Endothelial cell of umbilical vein (primary cell): ENCODE measurements at places on chromosomes 11 and 22.

GRCh38 chr11:112355726-112356125 is 95.1 kb upstream of the PLET1 start:
- DNase-seq, result no peak

DNA sequence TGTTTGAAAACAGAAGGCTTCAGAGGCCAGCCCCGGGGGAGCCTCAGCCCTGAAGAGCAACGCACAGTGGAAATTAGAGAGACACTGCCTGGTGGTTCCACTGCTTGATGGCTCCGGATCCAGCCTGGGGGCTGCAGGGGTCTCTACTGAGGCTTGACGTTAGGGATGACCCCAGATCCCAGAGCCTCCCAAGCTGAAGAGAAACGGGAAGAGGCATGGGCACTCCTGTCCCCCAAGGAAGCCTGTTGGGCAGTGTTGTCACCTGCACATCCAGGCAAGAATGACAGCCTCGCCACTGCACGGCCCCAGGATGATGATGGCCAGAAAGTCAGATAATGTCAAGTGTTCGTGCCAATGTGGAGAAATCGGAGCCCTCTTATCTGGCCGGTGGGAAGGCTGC is 56.8 kb upstream of the FGF3 start:
- no peak for DNase-seq

- DNase-seq, result no peak
Measured at GRCh38 chr11:74203966-74204365, 32.9 kb downstream of the PPME1 start.

GRCh38 chr22:39115977-39116621 is 19.1 kb downstream of the APOBEC3H start:
- no peak for DNase-seq

DNA sequence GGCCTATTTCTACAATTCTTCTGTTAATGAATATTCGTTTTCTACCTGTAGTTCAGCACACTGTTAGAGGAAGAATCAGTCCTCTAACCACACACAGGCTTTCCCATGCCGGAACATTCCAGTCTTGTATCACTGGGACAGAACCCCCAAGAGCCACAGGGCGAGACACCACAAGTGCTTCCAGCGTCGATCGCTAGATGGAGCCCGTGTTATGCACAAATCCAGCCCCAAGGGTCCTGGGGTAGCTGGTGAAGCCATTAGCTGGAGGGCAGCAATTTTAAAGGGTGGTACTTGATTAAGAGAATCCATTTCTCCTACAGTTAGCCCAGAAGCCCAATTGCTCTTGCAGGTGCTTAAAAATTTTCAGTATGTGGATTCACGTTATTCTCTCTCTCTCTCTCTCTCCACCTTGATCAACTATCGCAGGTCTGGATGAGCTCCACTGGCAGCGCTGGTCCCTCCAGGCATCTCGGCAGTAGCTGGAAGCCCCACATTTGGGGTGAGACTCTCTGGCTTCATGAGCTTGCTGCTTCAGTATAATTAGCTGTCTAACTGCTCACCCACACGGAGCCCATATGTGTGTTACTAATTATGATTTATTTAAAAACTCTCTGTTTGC is 148.2 kb upstream of the SNX19 start:
- peak; percentile 23 for DNase-seq

GRCh38 chr11:65781152-65781961 is 581 bp upstream of the AP5B1 start:
- peak; percentile 35 for DNase-seq

GRCh38 chr11:63015521-63016215 is at the start of gene SLC22A8:
TSS of gene SLC22A8 (minus strand) at chr11:63015841. CDS start at chr11:63014958, 883 bp downstream.
- no peak for DNase-seq
